H1 (cell line): ENCODE measurements at places on chromosomes 4 and X. TPM values are rescaled to one million over a fixed set of nuclear protein-coding genes. Genes with fewer than 3 reads are reported as not detected.

DNA sequence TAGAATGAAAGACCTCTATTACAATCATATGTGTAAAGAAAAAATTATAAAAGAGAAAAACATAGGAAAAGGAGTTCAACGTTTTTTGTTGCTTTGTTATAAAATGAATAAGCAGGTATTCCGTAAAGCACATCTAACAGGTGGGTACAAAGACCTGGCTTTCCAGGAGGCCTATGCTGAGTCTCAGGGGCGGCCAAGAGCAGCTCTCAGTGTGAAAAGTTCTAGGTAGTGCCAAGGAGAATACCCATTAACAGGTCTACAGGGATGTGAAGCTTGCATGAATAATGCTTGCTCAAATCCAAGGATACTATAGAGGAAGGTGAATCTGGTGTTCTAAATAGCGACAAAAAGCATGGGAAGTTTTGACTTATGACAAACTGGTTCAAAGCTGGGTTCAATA lies 944.4 kb downstream of the PDHA2 start:
- no peak for DNase-seq

GRCh38 chr4:52914051-52914605 lies 52.0 kb downstream of the RASL11B start:
- DNase-seq: no peak

DNA sequence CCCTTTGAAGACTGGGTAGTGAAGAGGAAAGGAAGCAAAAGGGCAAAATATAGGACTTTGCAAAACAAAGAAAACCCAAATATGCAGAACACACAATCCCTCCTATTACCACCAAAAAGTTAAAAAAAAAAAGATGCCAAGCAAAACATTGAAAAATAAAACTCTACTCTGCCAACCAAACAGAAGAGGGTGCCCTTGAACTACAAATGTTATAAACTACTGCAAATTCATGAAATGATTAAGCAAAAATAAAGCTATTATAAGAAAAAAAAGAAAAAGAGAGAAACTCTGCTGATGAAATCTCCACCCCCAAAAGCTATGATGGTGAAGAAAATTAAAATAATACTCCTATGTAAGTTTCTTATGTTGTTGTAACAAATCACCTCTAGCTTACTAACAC lies 168.5 kb upstream of the STK26 start:
- no peak for DNase-seq

GRCh38 chr4:13670456-13671160 lies 43.1 kb upstream of the BOD1L1 start:
- no peak for DNase-seq

- no peak for DNase-seq
These were observed 162.2 kb upstream of the NDST4 start for GRCh38 chr4:115275615-115276014.

GRCh38 chr4:147863808-147864472 lies 132.1 kb downstream of the ARHGAP10 start:
- no peak for DNase-seq

- DNase-seq: no peak
These were observed 217.6 kb upstream of the TTC29 start for GRCh38 chr4:147163311-147163710.

DNA sequence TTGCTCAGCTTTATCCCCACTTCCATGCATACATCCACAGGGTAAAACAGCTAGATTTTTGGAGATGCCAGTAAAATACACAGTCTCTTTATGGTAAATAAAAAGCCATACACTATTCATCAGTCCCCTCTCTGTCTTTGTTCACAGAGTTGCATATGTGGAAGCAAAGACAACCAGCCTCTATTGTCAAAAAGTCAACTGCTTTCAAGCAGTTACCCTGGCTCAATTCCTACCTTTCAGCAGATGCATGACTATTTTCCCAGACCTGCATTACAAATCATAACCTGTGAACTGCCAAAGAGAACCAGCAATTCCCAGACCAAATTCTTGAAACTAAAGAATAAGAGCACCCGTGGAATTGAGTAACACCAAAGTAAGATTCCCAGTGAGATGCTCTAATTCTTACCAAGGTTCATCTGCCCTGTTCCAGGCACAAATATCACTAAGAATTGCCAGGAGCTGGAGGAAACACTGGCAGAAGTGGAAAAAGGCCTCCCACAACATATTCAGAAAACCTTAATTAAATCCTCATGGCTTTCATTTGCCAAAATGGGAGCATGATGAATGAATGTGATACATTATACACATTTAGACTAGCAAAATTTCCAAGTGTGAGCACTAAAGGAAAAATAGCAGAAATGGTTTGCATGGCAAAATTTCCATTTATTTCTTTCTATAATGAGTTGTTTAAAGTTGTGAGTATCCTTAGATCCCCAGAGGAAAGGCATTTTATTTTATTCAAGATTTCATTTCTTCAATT lies 391.2 kb upstream of the ADGRL3 start:
- no peak for DNase-seq

- DNase-seq: no peak
These were observed 54.0 kb upstream of the TACR3 start for GRCh38 chr4:103773691-103774231.

DNA sequence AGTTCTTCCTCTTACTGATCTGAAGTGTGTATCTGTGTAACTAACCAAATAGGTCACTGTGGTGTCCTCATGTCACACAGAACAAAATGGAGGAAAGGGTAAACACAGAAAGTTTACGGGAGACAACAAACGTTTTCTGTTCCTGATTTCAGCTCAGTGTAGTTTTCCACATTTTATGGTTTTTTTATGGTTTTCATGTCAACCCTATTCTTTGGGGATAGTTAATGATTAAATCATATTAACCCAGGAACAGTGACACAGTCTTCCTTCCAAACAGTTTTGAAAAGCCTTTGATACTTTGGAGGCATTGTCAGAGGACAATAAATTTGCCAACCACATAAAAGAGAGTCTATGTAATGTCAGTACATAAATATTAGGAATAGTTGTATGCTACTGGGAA lies 4.2 kb downstream of the LNX1 start:
- no peak for DNase-seq

DNA sequence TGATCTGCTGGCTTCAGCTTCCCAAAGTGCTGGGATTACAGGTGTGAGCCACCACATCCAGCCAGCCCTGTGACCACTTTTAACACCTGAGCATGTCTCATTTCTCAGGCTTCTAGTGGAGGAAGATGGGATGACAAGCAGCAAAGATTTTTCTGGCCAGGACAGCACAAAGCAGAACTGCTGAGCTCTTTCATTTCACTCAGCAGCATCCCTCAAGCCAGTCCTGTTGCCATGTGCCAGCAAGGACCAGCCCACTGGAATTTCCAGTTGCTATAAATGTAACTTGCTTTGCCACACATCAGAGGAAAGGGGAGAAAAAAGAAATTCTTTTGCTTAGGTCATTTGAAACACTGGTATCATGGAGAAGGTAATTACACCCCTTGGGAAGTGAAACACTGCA lies 75.9 kb downstream of the SLC9A7 start:
- DNase-seq: no peak

GRCh38 chr4:13493793-13494192 lies 9.7 kb upstream of the RAB28 start:
- no peak for DNase-seq

DNA sequence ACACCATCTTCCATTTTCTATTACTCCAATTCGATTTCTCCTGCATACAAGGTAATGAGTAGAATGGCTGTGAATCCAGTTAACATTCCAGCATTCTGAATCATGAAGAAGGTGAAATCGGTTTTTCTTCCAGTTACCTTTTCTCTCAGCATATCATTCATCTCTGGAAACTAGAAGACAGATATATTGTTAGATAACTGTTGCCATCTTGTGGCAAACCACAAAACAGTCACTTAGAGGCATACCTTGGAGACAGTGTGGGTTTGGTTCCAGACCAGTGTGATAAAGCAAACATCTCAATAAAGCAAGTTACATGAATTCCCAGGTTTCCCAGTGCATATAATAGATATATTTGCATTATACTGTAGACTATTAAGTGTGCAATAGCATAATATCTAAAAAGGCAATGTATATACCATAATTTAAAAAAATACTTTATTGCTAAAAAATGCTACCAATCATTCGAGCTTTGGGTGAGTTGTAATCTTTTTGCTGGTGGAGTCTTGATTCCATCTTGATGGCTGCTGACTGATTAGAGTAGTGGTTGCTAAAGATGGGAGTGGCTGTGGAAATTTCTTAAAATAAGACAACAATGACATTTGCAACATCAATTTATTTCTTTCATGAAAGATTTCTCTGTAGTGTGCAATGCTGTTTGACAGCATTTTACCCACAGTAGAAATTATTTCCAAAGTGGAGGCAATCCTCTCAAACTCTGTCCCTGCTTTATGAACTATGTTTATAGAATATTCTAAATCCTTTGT lies 82.1 kb downstream of the SLC39A8 start:
- DNase-seq: no peak

- DNase-seq: no peak
These were observed 47.5 kb downstream of the SMC1A start for GRCh38 chrX:53374923-53375322.

- DNase-seq: no peak
These were observed 2.9 kb upstream of the NHS start for GRCh38 chrX:17372052-17372451.

- no peak for DNase-seq
These were observed 65.7 kb upstream of the CAMK2D start for GRCh38 chr4:113827285-113827684.

DNA sequence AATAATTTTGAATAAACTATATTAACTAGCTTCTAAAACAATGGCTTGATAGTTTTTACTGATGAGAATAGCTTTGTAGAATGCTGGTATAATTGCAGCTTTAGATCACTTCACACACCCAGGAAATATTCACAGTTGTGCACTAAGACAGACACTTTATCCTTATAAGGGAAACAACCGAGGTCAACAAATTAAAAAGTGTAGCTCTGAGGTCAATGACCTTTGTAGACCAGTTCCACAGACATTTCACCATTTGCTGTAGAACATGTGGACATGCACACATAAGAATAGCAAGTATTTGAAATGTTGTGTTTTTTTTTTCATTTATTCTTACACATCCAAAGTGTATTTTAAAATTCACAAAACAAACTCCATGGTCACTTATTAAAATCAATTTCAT lies 76.0 kb upstream of the MCF2 start:
- DNase-seq: no peak

DNA sequence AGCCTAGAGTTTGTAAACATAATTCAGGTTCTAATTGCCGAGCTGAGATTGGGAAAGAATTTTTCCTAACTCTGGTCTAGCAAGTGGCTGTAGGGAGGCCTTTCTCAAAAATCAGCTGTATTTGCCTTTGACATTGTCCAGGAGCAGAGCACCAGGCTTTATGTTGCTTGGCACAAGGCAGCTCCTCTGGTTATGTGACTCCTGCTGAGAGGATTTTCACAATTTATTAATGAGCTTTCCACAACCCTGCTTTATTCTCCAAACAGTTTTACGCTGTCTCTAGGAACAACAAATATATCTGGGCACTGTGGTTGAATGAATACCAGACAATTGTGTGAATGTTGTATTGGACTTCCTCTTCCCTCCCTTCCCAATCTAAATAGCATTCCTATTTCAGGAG lies 14.9 kb downstream of the LSM6 start:
- DNase-seq: no peak

- no peak for DNase-seq
These were observed 31.3 kb upstream of the ANAPC4 start for GRCh38 chr4:25345744-25346143.

- no peak for DNase-seq
These were observed 10.6 kb upstream of the AMOT start for GRCh38 chrX:112851161-112851779.

DNA sequence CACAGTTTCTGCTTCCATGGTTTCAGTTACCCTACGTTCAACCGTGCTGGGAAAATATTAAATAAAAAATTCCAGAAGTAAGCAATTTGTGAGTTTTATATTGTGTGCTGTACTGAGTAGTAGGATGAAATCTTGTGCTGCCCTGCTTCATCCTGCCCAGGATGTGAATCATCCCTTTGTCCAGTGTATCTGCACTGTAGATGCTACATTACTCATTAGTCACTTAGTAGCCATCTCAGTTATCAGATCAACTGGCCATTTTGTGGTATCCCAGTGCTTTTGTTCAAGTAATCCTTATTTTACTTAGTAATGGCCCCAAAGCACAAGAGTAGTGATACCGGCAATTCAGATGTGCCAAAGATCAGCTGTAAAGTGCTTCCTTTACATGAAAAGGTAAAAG lies 97.9 kb downstream of the COX18 start:
- DNase-seq: no peak

- DNase-seq: no peak
These were observed 192.0 kb downstream of the PCDH7 start for GRCh38 chr4:30912098-30912714.

Gene WDR1
- total RNA-seq: 315 and 339 TPM in 2 replicates

Gene GPR78
- 3.0 and 3.3 TPM in 2 replicates for total RNA-seq

Gene GYPE
- total RNA-seq: not detected in 2 replicates

Gene POF1B
- not detected in 2 replicates for total RNA-seq

Gene HTRA3
- 2.9 and 3.2 TPM in 2 replicates for total RNA-seq

Gene NHS
- 6.6 and 6.7 TPM in 2 replicates for total RNA-seq

Gene XAGE1A
- total RNA-seq: not detected in 2 replicates

Gene ADGRL3
- total RNA-seq: 13.0 and 14.0 TPM in 2 replicates

Gene FGFRL1
- total RNA-seq: 18.8 and 18.9 TPM in 2 replicates
